ENCODE measurements at places on chromosomes 7 and 10. TPM values are rescaled to one million over a fixed set of nuclear protein-coding genes. Genes with fewer than 3 reads are reported as not detected.

Gene FAM13C
- total RNA-seq: 7.5 TPM

Gene DYDC2
- total RNA-seq: not detected

Gene FGF8
- not detected for total RNA-seq

Gene SORBS1
- total RNA-seq: 1,045 TPM

Gene GPR158
- total RNA-seq: 0.05 TPM

Gene CALCR
- total RNA-seq: not detected

GRCh38 chr7:123237-123636 lies 69.1 kb upstream of the FAM20C start:
- DNase-seq: no peak

GRCh38 chr7:69193061-69193460 lies 405.2 kb upstream of the AUTS2 start:
- no peak for DNase-seq

DNA sequence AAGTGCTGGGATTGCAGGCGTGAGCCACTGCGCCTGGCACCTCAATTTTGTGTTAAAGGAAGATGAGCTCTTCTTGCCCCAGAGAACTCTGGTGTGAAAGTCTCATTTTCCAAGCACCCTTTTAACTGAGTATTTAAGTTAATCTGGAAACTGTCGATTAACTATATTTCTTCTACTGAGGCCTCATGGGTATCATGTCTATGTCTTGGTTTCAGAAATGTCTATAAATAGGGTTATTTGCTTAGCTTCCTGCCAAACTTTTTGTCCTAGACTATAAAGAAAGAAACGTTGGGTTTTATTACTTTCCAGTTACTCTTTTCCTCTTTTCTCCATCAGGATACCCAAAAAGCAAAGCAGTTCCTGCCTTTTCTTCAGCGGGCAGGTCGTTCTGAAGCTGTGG lies 102.4 kb downstream of the LRRC4 start:
- no peak for DNase-seq

DNA sequence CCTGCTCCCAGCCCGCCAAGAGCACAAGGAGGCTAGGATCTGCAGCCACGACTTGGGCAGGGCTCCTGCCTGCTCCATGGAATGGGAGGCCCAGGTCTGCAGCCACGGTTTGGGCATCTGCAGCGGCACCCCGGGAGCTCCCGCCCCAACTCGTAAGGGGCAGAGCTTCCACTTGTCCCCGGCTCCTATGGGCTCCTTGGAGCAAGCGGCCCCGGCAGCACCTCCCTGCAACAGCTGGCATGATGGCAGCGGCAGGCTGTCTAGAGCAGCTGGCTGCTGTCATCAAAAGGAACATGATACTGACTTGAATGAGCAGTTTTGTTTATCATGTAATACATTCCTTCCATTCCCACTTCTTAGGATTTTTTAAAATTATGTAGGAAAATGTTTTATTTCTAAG lies 684.0 kb upstream of the FOXK1 start:
- DNase-seq: no peak

DNA sequence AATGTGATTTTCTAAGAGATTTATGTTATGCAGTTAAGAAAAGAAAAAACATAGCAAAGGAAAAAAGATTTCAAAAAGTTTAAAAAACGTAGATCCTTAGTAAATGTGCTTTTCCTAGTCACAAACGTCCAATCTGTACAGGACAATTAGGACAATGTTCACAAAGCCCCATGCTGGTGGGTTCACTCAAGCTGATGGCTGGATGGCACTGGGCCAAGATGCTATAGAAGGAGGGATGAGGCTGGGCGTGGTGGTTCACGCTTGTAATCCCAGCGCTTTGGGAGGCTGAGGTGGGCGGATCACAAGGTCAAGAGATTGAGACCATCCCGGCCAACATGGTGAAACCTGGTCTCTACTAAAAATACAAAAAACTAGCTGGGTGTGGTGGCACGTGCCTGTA lies 22.1 kb downstream of the SVIL start:
- DNase-seq: no peak

- DNase-seq: no peak
Measured at GRCh38 chr7:43461349-43462024, 121.4 kb upstream of the STK17A start.

DNA sequence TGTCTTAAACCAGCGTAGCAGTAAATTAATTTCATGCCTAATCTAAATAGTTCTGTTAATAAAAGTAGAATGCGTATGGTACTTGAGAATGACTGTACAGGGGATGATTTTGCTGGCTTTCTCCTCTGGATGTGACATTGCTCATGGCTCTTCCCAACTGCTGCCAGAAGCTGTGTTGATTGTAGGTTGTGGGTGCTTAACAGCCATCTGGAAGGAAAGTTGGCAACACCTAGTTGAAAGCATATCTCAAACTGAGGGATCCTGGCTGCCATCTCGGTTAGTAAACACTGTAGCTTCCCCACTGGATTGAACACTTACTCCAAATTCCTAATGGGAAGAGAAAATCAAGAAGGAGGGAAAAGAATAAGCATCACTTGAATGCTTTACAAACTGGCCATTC lies 130.9 kb downstream of the NXPH1 start:
- DNase-seq: no peak

DNA sequence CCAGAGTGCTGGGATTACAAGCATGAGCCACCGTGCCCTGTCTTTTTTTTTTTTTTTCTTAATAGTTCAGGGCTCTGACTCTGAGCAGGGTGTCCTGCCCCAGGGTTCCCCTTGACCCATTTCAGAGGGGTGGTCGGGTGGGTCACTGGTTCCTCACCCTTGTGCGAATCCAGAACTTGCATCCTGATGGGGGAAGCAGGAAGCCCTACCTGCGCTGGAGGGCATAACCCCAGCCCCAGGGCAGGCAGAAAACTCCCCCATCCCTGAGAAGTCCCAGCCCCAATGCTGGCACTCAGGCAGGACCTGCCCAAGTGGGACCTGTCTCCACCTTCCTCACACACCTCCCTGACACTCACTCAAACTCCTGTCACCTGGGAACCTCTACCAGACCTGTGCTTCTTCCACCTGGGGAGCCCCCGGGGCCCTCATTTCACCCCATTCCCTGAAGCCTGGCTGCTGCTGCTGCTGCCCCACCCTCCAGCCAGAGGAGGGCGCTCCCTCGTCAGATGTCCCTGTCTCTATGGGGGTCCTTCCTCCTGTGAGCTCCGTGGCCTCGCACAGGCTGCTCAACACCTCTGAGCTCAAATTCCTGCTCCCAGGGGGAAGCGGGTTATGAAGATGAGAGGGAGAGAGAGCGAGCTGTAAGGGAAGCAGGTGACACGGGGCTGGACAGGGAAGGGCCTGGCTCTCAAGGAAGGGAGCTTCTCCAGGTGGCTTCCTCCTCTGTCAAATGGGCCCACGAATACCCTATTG lies 15.1 kb upstream of the ZNF273 start:
- DNase-seq: peak; percentile 85

DNA sequence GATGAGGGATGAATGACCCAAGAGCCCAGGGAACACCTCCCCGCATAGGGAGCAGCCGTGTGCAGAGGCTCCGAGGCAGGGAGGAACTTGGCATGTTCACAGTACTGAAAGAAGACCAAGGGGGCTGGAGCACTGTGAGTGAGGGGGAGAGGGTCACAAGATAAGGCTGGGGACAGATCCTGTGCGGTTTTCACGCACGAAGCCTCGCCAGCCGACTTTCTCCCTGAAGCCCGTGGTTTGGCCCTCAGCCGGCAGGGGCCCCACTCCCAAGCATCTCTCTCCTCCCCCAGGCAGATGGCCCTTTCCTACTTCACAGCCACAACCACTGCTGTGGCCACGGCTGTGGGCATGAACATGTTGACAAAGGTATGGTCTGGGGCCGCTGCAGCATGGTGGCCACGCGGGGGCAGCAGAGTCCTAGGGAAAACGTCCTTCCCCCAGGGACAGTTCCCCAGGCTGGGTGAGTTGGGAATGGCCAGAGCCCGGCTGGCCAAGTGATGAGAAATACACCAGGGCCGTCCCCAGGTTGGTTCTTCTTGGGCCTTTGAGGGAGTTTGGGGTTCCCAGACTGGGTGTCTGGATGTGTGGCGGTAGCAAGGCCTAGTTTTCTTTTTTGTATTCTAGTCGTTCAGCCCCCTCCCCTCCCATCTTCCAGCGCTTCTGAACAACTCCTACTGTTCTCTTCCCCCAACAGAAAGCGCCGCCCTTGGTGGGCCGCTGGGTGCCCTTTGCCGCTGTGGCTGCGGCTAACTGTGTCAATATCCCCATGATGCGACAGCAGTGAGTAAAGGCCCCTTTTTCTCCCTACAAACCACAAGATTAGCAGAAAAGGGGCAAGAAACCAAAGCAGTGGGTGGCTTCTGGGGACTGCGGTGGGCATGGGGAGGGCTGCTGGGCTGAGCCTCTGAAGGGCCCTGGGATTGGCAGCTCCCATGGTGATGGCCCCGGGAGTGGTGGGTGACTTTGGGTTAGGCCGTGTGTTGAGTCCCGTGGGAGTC lies 14.4 kb upstream of the WBP1L start:
- DNase-seq: peak; percentile 95

DNA sequence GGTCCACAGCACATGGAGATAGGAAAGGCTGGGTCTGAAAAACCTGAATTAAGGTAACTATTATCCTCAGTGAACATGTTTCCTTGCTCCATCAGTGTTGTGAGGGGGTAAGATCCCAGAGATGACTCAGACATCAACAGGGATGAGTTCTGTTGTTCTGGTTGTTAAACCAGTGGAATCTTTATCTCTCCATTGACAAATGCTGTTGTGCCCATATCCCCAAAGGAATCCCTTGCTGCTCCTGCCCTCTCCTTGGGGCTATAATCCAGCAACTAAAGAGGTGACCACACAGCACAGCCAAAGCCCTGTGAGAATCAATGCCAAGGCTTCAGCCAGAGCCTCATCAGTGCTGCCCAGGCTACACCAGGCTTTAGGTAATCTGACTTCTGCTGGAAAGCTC lies 113.4 kb downstream of the JAZF1 start:
- DNase-seq: no peak

DNA sequence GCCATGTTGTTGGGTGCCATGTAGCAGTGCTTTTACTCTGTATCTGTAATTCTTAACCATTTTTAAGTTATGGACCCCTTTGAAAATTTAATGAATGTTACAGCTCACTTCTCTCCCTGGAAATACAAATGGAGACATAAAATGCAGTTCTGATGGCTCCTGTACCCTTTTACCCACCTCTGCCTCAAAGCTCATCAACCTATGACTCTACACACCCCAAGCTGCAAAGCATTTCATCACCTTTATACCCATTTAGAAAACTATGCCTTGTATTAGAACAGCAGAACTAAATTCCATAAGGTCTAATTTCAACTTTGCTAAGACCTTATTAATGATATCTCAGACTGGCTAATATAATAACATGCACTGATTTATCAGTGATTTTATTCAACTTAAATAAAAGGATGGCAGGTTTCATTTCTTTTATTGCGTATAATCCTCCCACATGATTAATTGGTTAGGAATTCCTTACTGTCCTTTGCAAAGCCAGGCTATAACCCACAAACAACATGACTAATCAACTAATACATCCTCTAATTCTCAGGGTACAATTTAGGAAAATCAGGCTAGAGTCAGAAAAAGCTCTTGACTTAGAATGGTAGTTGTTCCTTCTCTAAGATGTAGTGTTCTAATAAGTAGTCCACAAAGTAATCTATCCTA lies 68.1 kb downstream of the CPEB3 start:
- no peak for DNase-seq

GRCh38 chr10:13882119-13882711 lies 295.4 kb downstream of the PRPF18 start:
- peak; percentile 81 for DNase-seq

DNA sequence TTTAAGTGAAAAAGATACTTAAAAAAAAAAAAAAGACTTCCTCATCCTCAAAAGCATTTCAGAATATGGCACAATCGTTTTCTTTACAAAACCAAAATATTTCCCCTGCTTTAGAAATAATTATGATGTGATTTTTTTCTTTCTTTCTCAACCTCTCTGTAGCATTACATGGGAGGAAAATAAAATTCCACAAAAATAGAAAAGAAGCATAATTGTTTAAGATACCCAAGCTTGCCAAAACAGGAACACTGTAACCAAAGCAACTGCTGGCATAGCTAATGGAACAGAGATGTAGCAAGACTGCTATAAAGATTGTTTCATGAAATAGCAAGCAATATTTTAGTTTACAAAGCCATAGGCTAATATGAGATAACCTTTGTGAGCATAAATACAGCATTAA lies 75.6 kb upstream of the GPR22 start:
- no peak for DNase-seq

- DNase-seq: peak; percentile 66
Measured at GRCh38 chr10:31321396-31321941, 2.5 kb downstream of the ZEB1 start.

GRCh38 chr10:130000918-130001317 lies 36.8 kb upstream of the EBF3 start:
- no peak for DNase-seq

DNA sequence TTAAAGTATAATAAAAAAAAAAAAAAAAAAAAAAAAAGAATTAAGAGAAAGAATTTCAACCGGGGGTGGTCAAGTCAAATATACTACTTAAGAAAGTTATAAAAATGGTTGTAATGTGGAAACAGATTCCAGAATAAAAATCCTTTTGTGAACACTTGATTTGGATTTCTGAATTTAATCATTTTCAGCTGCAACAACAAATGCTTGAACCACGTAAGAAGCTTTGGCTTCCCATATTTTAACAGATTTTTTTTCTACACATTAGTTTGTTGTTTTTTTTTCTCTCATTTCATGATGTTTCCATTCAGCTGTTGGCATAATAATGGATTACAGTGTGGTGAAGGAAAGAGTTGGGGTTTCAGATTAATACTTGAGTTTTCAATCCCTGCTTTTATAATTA lies 137.3 kb upstream of the AGR3 start:
- no peak for DNase-seq

GRCh38 chr7:132045481-132045980 lies 489.1 kb upstream of the PODXL start:
- DNase-seq: no peak

DNA sequence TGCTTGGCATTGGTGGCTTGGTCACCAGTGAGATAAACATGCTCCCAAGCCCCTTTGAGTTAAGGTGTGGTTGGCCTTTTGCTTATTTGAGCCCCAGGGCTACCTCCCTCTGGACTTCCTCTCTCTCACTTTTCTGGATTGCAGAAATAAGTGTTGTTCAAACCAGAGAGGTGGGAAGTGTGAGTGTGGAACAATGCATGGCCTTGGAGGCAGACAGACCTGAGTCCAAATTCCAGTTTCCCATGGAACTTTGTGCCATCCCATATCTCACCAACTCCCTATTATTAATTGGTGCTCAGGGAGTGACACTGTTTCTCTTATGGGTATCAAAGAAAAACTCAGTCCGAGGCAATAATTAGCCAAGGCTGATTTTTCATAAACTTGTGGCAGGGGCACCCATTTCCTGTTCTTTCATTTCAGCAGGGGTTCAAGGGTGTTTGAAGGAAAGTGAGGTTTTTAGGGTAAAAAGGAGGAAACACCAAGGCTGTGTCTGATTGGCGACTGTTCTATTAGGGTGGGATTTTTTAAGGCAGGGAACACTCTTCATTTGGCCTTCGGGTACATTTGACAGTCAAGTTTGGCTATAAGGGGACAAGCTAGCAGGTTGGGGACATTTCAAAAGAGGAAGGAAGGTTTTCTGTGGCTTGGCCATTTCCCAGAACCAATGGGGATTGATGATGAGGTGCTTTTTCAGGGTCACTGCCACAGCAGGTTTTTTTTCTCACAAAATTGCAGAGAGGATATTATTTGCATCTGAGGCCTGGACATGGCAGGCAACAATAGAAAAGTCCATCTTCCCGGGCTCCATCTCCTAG lies 148.8 kb upstream of the NPY start:
- no peak for DNase-seq
